HCT116 (cell line): ENCODE measurements at places on chromosomes 11 and 22. TPM values are rescaled to one million over a fixed set of nuclear protein-coding genes. Genes with fewer than 3 reads are reported as not detected.
A peak's percentile ranks its signal among the peaks of the same experiment; 100 is the strongest.

DNA sequence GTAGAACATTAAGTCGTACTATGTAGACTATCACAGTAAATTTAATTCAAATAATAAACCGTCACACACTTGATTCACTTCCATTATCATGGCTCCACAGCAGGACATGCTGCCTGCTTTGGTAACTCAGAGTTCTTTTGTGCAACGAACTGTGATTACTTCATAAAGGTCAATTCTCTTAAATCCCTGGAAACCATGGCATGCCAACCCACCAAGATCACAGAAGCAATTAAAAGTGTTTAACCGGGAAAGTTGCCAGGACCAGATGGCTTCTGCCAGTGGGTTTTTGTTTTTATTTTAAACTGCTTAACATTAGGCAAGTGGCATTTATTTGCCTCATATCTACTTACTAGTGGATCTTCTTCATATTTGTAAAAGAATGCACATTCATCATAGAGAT, 1162.1 kb downstream of the DLG2 start:
- H3K27ac ChIP-seq: no peak overlapping the region
- no peaks in the 10 kb centered on the region for H3K4me1 ChIP-seq
- no peak for DNase-seq

DNA sequence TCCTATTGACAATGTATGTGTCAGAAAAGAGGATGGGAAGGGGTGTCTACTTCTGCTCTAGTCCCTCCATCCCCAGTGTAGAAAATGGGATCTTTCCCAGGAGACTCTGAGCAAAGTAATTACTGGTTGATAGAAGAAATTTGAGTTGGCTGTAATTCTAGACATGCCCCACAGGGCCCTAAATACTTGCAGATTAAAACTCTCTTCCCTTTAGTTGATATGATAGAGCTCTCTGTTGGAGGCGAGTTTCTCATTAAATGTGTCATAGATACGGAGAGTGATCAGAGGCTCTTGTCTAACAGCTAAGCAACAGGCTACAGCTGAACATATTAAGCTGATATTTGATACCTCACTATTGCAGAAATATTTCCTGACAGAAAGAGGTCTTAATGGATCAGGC, 32.9 kb downstream of the OR52E1 start:
- no peak overlapping the region for H3K4me3 ChIP-seq
- H3K36me3 ChIP-seq: no peaks in the 10 kb centered on the region
- H3K27ac ChIP-seq: no peak overlapping the region
- H3K27me3 ChIP-seq: peaks cover 88% of the 10 kb centered on the region
- DNase-seq: no peak

Gene CCDC117
- 22.1 TPM for total RNA-seq

- no peaks in the 10 kb centered on the region for H3K27me3 ChIP-seq
- H3K4me3 ChIP-seq: no peak overlapping the region
- H3K36me3 ChIP-seq: no peaks in the 10 kb centered on the region
Measured at GRCh38 chr11:48064306-48064705, 83.9 kb downstream of the PTPRJ start.

GRCh38 chr11:62477927-62478326, 59.1 kb downstream of the SCGB1A1 start:
- H3K4me1 ChIP-seq: peaks cover 26% of the 10 kb centered on the region
- no peak for DNase-seq
- H3K4me3 ChIP-seq: no peak overlapping the region
- no peak overlapping the region for H3K27ac ChIP-seq
- no peaks in the 10 kb centered on the region for H3K36me3 ChIP-seq

DNA sequence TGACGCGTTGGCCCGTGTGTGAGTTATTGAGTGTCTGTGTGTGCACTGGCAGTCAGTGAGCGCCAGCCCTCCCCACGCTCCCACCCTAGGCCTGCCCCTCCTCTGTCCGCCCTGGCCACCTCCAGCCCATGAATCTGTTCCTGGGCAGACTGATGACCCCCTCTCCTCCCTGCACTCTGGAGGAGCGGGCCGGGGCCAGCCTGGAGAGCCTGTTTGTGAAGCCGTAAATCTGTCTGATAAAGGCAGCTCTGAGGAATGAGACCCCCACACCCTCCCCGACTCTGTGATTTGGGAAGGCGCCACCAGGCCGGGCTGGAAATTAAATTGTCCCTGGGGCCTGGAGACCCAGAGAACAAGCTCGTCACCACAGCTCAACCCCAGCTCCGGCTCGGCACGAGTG, 8.6 kb downstream of the TSSC4 start:
- H3K27me3 ChIP-seq: no peaks in the 10 kb centered on the region
- DNase-seq: no peak
- no peak overlapping the region for H3K27ac ChIP-seq
- no peak overlapping the region for H3K4me3 ChIP-seq
- H3K4me1 ChIP-seq: no peaks in the 10 kb centered on the region

Gene MS4A14
- not detected for total RNA-seq

- no peaks in the 10 kb centered on the region for H3K27me3 ChIP-seq
- H3K4me3 ChIP-seq: no peak overlapping the region
- no peaks in the 10 kb centered on the region for H3K4me1 ChIP-seq
- no peak overlapping the region for H3K27ac ChIP-seq
- H3K36me3 ChIP-seq: peaks cover 23% of the 10 kb centered on the region
Measured at GRCh38 chr22:27868732-27869282, 50.2 kb downstream of the PITPNB start.

Gene CHADL
- total RNA-seq: 0.47 TPM

- peak within 1 kb of the TSS; percentile 90 for H3K27ac ChIP-seq
- peak; percentile 83 for DNase-seq
- H3K27me3 ChIP-seq: no peaks in the 10 kb centered on the region
Measured at GRCh38 chr22:36239401-36240171, at the start of gene APOL2. Gene APOL2 (minus strand): TSS chr22:36239527. CDS start chr22:36233162, 6,365 bp downstream.

DNA sequence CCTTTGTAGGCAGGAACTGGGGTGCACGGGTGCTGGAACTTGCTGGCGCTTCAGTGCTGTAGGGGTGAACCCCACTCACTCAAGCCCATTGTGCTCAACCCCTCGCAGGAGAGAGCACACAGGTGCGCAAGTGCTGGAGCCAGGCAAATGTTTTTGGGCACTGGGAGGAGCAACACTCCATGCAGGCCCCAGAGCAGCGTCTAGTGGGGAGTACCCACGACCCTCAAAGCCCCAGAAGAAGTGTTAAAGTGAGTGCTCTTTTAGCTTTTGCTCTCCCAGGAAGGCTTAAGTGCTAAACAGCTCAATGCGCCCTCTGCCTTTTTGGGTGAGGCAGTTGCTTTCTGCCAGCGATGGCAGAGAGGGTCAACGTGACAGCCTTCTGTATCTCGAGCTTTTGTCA, 282.2 kb upstream of the ARHGAP42 start:
- H3K27me3 ChIP-seq: no peaks in the 10 kb centered on the region
- DNase-seq: no peak
- no peak overlapping the region for H3K27ac ChIP-seq
- H3K4me3 ChIP-seq: no peak overlapping the region
- H3K36me3 ChIP-seq: no peaks in the 10 kb centered on the region

Gene PARVA
- total RNA-seq: 18.4 TPM

Gene RAB39A
- not detected for total RNA-seq

DNA sequence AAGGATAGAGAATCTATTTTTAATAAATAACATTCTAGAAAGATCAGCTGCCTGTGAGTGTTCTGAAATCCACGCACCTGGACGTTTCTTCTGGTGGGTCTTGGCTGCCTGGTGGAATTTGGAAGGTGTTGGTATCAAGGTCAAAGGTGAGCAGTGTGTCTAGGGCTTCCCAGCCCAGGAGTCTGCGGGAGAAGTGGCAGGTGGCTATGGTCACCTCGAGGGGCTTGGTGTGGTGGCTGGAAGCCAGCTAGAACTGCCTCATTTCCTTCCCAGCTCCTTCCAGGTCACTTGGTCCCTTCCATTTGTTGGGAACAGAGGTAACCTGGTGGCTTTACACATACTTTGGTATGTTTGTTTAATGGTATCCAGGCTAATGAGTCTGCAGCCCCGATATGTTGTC, 41.4 kb downstream of the NAT10 start:
- no peaks in the 10 kb centered on the region for H3K27me3 ChIP-seq
- no peaks in the 10 kb centered on the region for H3K4me1 ChIP-seq
- H3K36me3 ChIP-seq: peaks cover 63% of the 10 kb centered on the region
- H3K4me3 ChIP-seq: no peak overlapping the region

Gene APOA4
- total RNA-seq: not detected

GRCh38 chr11:88536616-88537265, 199.2 kb upstream of the CTSC start:
- peaks cover 4% of the 10 kb centered on the region; the same call in 1 of the 2 replicates for H3K4me1 ChIP-seq
- H3K27me3 ChIP-seq: no peaks in the 10 kb centered on the region
- no peak for DNase-seq
- H3K27ac ChIP-seq: no peak overlapping the region
- no peaks in the 10 kb centered on the region for H3K36me3 ChIP-seq

DNA sequence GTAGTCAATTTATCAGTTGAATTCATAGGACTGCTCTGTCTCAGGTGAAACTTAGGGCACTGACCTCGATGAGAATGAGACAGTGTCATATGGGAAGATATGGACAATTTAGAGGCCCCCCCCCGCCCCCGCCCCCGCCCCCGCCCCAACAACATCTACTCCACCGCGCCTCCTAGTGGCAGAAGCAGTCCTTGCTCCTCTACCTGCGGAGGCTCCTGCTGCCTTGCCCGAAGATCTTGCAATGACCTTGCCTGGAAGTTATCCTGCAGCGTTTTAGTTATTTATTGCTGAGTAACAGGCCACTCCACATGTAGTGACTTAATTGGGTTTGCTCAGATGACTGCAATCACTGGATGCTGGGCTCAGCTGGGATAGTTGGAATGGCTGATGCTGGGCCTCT, 15.2 kb downstream of the SERPINH1 start:
- peaks cover 4% of the 10 kb centered on the region; the same call in 1 of the 2 replicates for H3K4me1 ChIP-seq
- H3K27ac ChIP-seq: no peak overlapping the region
- no peak for DNase-seq
- no peak overlapping the region for H3K4me3 ChIP-seq
- peaks cover 4% of the 10 kb centered on the region; the same call in 1 of the 2 replicates for H3K27me3 ChIP-seq
- no peaks in the 10 kb centered on the region for H3K36me3 ChIP-seq

Gene NUDT22
- total RNA-seq: 70.9 TPM

Gene SERPING1
- 3.4 TPM for total RNA-seq

Gene OR5AN1
- total RNA-seq: not detected

DNA sequence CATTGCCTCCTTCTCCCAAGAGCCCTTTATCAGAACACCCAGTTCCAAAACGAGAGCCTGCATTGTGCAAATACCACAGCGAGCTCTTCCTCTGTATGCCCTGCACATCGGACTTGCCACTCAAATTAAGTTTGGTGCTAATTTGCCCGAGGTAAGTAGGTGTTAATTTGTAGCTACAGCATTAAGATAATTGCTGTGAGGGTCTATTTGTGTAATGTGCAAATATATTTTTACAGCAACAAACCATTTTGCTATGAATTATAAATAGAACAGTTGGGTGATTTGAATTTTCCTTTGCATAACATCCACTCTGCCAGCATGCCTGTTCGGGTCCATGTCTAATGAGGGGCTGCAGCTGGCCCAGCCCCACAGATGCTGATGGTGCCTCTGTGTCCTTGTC, 8.1 kb downstream of the ARHGAP8 start:
- peaks cover 4% of the 10 kb centered on the region; the same call in 1 of the 2 replicates for H3K36me3 ChIP-seq
- DNase-seq: no peak
- peaks cover 38% of the 10 kb centered on the region for H3K4me1 ChIP-seq
- H3K27ac ChIP-seq: no peak overlapping the region
- H3K4me3 ChIP-seq: no peak overlapping the region

GRCh38 chr11:69382131-69383128, 88.5 kb downstream of the MYEOV start:
- no peaks in the 10 kb centered on the region for H3K36me3 ChIP-seq
- DNase-seq: peak; percentile 70
- no peaks in the 10 kb centered on the region for H3K27me3 ChIP-seq
- H3K4me1 ChIP-seq: peaks cover 58% of the 10 kb centered on the region
- peak overlapping the region; percentile 49 for H3K27ac ChIP-seq

Gene RAG2
- total RNA-seq: not detected

- no peak overlapping the region for H3K4me3 ChIP-seq
- H3K36me3 ChIP-seq: peaks cover 5% of the 10 kb centered on the region; the same call in 1 of the 2 replicates
- H3K27me3 ChIP-seq: no peaks in the 10 kb centered on the region
- DNase-seq: no peak
- peaks cover 30% of the 10 kb centered on the region for H3K4me1 ChIP-seq
Measured at GRCh38 chr11:33724644-33725035, 11.6 kb downstream of the CD59 start.

Gene ROBO4
- total RNA-seq: not detected

DNA sequence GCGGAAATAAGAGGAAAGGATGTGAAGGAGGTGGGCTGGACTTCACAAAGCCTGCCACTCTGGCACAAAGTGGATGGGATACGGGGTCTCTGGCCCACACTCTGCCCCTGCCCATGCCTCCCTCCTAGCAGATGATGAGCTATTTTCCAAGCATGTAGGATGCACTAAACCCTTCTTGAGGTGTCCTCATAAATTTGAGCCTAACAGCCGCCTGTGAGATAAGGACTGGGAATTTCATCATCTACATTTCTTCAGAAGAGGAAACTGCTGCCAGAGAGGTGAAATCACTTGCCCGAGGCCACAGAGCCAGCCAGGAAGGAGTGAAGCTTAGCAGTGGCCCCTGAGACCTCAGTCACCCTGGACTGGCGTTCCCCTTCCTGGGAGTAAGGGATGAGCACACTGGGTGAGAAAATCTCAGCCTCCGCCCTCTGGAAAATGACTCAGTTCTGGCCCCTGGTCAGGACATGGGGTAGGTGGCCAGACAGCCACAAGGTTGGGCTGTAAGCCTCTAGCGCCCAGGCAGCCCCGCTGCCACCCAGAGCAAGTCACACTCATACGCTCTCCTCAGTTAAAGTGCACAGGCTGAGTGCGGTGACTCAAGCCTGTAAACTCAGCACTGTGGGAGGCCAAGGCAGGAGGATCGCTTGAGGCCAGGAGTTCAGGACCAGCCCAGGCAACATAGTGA, 27.9 kb downstream of the MB start:
- H3K27ac ChIP-seq: peak overlapping the region; percentile 54
- peak; percentile 57 for DNase-seq
- no peaks in the 10 kb centered on the region for H3K36me3 ChIP-seq
- H3K4me1 ChIP-seq: peaks cover 49% of the 10 kb centered on the region

Gene RIBC2
- total RNA-seq: 8.3 TPM

DNA sequence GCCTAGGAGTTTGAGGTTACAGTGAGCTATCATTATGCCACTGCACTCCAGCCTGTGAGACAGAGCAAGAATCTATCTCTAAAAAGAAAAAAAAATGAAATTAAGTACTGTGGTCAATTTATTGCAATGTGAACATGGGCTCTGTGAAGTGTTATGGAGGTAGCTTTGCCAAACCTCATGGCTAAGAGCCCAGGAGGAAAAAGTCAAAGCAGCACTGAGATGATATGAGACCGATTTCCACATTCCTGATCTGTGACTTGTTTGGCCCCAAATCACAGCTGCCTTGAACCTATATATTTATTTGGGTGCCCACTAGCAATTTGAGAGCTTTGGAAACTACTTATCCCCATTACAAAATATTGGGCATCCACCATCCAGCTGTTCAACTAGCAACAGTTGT, 29.8 kb upstream of the TMEM135 start:
- no peak overlapping the region for H3K4me3 ChIP-seq
- no peak overlapping the region for H3K27ac ChIP-seq
- no peaks in the 10 kb centered on the region for H3K27me3 ChIP-seq
- no peak for DNase-seq
- H3K36me3 ChIP-seq: no peaks in the 10 kb centered on the region
- H3K4me1 ChIP-seq: no peaks in the 10 kb centered on the region

- no peak for DNase-seq
- no peak overlapping the region for H3K4me3 ChIP-seq
- H3K4me1 ChIP-seq: no peaks in the 10 kb centered on the region
- H3K36me3 ChIP-seq: no peaks in the 10 kb centered on the region
Measured at GRCh38 chr22:25838960-25839741, 97.2 kb downstream of the MYO18B start.

Gene ACER3
- total RNA-seq: 19.1 TPM
